ENCODE measurements at places on chromosomes 6 and 20.

DNA sequence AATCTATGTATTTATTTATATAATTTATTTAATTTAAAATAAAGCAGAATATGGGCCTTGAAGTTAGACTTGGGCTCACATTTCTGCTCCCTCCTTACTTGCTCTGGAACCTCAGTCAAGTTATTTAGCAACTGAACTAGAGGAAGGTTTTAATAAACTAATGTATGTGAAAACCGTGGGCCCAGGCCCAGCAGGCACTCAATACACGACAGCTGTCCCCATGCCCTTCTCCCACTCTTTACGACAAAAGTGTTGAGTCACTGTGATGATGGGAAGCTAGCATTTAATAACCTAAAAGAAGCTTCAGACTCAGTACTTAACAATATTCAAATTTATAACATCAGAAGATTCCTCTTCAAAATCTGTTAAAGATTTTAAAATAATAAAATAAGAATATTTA, 46.7 kb downstream of the SERAC1 start:
- DNase-seq: no peak

DNA sequence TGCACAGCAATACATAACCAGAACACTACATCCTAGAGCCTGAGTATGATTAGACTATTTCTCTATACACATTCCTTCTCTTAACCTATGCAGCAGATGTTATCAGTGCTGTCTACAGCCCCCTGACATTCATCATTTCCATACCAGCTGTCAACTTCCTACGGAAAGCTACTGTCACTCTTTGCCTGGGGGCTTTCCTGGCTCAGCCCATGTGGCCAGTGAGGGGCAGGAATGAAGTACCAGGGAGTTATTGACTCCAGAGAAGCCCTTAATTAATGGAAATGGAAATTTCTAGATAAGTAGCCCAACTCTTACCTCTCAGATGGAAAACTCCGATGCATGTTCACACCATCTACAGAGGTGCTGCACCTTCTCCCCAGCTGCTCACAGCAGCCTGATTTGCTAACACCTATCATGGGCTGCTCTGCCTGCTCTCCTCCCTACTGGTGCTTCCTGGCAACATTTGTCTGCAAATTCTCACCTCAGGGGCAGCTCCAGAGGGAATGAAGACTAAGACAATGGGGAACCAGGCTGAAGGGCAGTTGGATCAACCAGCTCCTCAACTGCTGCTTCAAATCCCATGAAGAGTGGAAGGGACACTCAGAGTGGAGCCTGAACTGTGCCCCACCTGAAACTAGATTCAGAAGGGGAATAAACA, 59.6 kb downstream of the LINC00237 start:
- DNase-seq: no peak

DNA sequence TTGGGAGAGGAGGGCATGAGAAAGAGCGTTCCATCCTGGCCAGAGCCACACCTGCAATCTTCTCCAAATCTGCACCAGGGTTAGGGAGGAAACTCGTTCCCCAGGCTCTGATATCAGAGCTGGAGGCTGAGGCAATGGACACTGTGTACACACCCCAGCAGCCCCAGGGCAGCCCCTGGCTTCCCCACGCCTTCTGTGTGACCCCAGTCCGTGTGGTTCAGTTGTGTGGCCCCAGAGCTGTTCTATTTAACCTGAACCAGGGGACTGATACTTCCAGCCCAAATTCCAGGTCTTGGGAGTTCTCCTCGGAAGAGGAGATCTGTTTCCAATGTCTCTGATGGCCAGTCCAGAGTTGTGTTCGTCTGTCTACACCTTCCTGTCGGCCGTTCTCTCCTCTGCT, 242.6 kb upstream of the EXOC2 start:
- DNase-seq: no peak

- no peak for DNase-seq
These were observed 199.8 kb downstream of the SMOC2 start for GRCh38 chr6:168640768-168641167.

DNA sequence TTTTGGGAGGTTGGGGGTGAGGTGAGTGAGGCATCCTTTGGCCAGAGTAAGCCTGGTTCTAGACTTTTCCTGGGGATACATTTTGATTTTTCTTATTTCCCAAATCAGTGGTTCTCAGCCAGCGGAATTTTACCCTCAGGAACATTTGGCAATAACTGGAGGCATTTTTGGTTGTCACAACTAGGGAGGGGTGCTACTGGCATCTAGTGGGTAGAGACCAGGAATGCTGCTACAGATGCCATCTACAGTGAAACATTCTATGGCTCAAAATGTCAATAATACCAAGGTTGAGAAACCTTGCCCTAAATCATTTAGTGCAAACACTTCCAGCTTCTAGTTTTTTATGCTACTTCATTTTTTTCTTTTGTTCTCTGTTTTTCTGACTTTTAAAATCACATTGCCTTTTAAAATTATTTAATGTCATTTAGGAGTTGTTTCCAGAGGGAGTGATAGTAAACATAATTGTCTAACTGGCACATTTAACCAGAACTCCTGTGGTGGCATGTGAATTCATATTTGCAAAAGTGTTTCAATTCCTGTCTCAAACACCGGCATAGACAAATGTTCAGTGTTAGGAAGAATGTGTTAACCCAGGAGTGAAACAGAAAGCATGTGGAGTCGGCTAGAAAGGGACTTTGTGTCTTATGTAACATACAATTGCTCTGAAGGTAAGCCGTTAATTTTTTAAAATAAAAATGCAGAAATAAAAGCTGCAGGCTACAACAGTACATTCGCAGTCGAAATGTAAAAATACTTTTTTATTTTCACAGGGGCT, 59.0 kb downstream of the QRSL1 start:
- DNase-seq: no peak

DNA sequence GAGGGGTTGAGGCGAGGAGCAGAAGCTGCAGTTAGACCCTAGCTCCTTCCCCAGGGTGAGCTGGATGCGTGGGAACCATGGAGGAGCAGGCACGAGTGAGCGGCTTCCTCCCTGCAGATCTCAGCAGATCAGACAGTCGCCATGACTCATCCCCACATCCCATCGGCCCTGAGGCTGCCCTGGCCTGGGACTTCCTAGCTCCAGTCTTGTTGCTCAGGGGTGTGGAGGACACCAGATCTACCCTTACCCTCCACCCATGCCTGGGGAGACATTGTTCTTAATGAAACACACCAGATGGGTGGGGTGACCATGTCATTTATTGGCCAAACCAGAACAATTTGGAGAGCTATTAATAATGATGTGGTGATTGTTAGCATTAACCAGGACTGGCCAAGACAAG, 36.3 kb upstream of the TGM2 start:
- DNase-seq: no peak

DNA sequence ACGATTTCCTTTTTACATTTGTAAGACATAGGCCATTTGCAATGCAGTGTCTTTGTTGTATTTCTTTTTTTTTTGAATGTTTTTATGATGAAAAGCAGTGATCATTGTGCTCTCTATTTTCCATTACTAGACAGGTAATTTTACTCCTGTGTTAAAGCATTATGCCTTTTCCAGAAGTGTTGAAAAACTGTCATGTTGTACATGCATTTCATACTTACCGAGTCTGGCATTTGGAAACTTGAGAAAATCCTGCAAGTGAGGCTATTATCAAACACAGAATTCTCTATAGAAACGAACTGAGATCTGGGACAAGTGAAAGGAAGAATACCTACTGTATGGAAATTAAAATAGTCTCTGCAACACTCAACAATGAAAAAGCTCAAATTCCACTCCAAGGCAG, 78.6 kb upstream of the CNR1 start:
- DNase-seq: no peak

- no peak for DNase-seq
These were observed 134.5 kb upstream of the PRSS16 start for GRCh38 chr6:27112974-27113373.

GRCh38 chr6:26123947-26124780, 36.9 kb downstream of the HFE start:
- DNase-seq: peak; percentile 46

GRCh38 chr6:41215777-41216176, 12.4 kb upstream of the TREML4 start:
- no peak for DNase-seq

DNA sequence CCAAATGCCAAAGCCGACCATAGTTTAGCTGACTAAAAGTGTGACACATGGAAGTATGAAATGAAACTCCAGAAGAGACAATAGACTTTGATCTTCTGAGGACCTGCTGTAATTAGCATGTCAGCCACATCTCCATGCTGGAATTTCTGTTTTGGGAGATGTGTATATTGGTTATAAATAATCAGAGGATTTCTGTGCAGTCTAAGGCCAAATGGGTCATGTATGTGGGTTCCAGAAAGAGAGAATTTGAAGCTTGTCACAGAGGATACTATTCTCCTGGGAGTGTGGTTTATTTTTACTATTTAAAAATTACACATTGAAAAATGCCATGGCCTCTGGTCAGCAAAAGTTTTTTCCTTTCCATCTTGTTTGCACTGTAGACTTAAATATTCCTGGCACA, 405.5 kb upstream of the PLCB4 start:
- DNase-seq: no peak

GRCh38 chr6:32692019-32692418, 25.6 kb upstream of the HLA-DQB1 start:
- DNase-seq: no peak

GRCh38 chr6:4351520-4352321, 216.3 kb upstream of the ECI2 start:
- DNase-seq: no peak

- no peak for DNase-seq
These were observed 434.3 kb downstream of the TBC1D32 start for GRCh38 chr6:120899932-120900331.

DNA sequence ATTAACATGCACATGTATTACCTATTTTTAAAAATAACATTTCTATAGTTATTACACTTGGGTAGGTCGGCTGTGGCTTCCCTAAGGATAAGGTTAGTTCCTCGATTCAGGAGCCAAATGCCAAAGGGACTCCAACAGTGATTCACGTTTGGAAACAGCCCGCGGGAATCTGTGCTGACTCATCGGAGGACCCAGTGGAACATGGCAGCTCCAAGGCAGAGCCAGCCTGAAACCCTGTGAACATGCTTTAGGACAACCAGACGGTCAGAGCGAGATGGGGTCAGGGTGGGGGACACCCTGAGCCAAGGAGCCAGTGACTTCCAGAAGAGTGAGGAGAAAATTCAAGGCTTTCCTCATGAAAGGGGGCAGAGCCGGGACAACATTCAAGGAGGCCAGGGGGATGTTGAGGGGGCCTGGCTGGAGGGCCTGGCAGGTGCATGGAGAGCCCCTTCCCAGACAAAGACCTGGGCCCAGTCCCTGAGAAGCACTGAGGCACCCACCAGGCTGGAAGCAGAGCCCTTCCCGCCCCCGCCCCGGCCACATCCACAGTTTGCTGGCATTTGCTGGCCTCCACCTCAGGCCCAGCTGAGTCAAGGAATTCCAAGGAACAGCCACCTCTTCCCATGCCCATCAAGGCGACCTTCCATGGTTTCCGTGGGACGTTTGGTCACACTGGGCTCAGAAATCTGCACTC, 133.2 kb downstream of the SNX5 start:
- no peak for DNase-seq

- DNase-seq: no peak
These were observed 229.1 kb downstream of the PLCB1 start for GRCh38 chr20:8361006-8361652.

GRCh38 chr6:63477422-63478040, 94.7 kb upstream of the LOC128125822 start:
- DNase-seq: no peak

GRCh38 chr6:162821102-162821501, 93.3 kb downstream of the PACRG start:
- DNase-seq: no peak

DNA sequence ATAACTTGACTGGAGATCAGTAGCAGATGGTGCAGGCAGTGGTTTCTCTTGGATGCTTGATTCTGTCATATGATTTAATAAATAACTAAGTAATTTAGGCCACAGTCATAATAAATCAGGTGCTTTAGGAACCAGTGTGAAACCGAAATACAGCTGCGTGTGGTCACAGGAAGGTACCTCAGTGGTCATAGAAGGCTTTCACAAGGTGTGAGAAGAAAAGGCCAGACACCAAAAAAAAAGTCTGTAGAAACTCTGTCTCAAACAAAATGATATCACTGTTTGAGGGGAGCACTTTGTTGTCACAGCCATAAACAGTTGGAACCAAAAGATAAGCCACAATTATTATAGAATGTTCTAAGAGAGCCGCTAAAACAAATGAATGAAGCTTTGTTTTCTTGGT, 56.5 kb downstream of the ARMC2 start:
- DNase-seq: no peak

GRCh38 chr20:34528921-34529297, 12.7 kb downstream of the DYNLRB1 start:
- no peak for DNase-seq

DNA sequence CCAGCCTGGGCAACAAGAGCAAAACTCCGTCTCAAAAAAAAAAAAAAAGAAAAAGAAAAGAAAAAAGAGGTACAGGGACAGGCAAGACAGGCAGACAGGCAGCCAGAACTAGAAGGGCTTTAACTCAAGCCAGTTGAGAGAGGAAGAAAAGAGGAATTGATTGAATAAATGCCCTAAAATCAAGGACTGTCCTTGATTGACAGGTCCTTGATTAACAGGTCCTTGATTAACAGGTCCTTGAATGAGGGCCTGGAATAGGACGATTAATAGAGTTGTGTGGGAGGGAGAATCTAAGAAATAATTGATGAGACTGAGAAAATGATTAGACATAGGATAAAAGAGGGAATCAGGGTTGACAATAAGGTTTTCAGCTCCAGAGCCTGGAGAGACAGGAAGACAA, 36.1 kb downstream of the ZC2HC1B start:
- no peak for DNase-seq

- no peak for DNase-seq
These were observed 185 bp upstream of the TNFRSF6B start for GRCh38 chr20:63696306-63696627.

DNA sequence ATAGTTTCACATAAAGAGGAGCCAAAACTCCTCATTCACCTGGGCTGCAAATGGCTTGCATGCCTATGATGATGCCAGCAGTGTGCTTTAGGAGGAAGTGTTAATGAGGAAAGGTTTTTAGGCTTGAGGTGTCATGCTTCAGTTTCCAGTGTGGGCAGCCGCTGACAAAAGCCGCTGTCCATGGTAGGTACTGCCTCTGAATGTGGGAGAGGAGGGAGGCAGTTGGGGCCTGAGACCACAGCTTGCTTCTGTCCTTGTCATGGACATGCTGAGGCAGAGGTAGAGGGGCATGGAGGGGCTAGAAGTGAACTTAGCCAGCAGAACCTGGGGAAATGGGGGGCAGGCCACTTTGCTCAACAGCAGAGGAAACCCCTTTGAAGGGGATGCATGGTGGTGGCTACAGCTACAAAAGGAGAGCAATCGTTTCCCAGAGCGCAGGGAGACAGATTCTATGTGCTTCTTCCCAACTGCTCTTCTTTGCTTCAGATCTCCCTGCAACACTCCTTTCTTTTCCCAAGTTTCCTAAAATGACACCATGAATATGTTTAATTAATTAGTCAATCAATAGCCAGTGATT, 372.1 kb upstream of the CNR1 start:
- no peak for DNase-seq

GRCh38 chr6:146847426-146847825, 248.7 kb downstream of the ADGB start:
- DNase-seq: no peak

DNA sequence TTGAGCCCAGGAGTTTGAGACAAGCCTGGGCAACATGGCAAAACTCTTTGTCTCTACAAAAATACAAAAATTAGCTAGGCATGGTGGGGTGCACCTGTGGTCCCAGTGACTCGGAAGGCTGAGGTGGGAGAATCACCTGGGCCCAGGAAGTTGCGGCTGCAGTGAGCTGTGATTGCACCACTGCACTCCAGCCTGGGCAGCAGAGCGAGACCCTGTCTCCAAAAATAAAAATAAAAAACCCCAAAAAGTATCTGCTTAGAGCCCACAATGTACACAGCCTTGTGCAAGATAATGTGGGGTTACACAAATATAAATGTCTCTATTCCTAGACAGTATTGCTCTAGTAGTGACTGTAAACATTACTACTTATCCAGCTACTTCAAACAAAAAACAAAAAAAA, 5.9 kb downstream of the ESF1 start:
- DNase-seq: no peak

Data from activated CD4-positive, CD25-positive, alpha-beta regulatory T cell (primary cell).